ENCODE measurements at places on chromosomes 3 and 15.

- H3K27ac ChIP-seq = no peak overlapping the region
- no peaks in the 10 kb centered on the region for H3K36me3 ChIP-seq
- no peak for DNase-seq
- no peak overlapping the region for H3K4me3 ChIP-seq
- peaks cover 12% of the 10 kb centered on the region for H3K27me3 ChIP-seq
Measured at GRCh38 chr3:134228035-134228434, 22.6 kb downstream of the RYK start.

DNA sequence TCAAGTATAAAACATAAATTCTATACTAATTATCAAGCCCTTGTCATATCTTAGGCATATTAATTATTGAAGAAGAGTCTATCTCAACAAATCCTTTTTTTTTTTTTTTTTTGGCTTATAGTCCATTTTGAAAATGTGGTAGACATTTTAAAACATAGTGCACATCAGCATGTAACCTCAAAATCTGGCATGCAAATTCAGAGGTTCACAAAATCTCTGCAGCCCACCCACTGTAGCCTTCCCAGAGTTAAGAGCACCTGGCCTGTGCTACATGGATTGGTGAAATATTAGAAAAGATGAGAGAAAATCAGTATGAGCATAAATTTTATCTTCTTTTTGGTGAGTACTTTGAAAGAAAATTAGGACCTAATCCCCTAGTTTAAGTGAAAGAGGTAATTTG is 84.8 kb downstream of the MBNL1 start:
- no peaks in the 10 kb centered on the region for H3K27me3 ChIP-seq
- H3K4me1 ChIP-seq = peaks cover 43% of the 10 kb centered on the region
- DNase-seq = no peak
- H3K36me3 ChIP-seq = peaks cover 30% of the 10 kb centered on the region

DNA sequence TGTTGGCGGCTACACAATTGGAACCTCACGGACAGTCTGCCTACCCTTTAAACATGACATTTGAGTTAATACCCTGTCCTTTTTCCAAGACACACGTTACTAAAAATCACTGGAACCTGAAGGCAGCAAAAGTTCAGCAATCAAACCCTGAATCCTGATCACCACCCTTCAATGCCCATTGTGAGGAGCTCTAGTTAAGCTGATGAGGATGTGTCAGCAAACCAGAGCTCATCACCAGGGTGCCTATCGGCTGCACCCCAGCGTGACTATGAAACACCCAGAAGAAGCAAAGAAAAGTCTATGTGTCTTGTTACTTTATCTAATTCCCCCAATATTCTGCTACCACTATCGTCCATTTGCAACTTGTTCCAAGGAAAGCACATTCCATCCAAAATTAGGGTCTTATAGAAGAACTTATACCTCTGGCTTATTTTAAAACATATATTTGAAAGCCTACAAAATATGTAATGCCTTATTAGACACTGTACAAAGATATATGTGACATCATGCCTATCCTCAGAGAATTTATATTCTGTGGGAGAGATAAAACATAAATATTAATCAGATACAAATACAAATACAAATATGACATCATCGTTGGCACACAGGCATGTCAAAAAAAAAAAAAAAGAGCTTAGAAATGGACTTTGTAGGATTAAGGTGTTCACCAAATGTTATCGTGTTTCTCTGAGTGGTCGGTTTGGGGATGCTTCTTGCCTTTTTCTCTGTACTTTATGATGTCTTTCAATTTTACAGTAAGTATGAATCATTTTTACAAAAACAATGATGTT is 219.7 kb upstream of the SETMAR start:
- no peaks in the 10 kb centered on the region for H3K27me3 ChIP-seq
- H3K36me3 ChIP-seq = no peaks in the 10 kb centered on the region
- no peak overlapping the region for H3K27ac ChIP-seq
- H3K4me1 ChIP-seq = no peaks in the 10 kb centered on the region
- no peak overlapping the region for H3K4me3 ChIP-seq

- no peak overlapping the region for H3K27ac ChIP-seq
- H3K36me3 ChIP-seq = no peaks in the 10 kb centered on the region
- DNase-seq = no peak
- H3K4me3 ChIP-seq = no peak overlapping the region
- peaks cover 19% of the 10 kb centered on the region for H3K27me3 ChIP-seq
- H3K4me1 ChIP-seq = peaks cover 18% of the 10 kb centered on the region
Measured at GRCh38 chr3:127480196-127480954, 110.2 kb downstream of the TPRA1 start.

DNA sequence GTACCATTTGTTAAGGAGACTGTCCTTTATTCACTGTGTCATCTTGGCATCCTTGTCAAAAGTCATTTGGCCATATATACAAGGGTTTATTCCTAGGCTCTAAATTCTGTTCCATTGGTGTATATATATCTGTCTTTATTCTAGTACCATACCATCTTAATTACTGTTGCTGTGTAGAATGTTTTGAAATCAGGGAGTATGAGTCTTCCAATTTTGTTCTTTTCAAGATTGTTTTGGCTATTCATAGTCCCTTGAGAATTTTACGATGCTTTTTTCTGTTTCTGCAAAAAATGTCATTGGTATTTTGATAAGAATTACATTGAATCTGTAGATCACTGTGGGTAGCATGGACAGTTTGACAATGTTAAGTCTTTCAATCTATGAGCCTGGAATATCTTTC is 28.7 kb downstream of the PFN2 start:
- H3K4me3 ChIP-seq = no peak overlapping the region
- no peaks in the 10 kb centered on the region for H3K27me3 ChIP-seq
- H3K36me3 ChIP-seq = peaks cover 4% of the 10 kb centered on the region
- no peak for DNase-seq
- no peak overlapping the region for H3K27ac ChIP-seq
- H3K4me1 ChIP-seq = no peaks in the 10 kb centered on the region

DNA sequence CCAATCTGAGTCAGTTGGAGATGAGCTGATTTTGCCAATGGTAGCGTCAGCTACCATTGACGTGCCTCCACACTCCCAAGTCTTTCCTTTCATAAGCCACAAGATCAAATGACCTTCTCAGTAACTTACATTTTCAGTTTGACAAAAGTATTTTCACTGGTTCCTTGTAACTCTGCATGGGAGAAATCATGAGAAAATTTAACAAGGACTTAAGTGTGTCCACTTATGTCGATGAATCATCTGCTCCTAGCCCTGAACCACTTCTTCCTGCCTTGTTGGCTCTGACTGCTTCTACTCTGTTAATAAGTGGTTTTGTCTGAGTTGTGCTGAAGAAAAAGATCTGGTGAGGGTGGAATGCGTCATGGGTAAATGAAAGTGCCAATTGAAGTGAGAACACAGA is 101.2 kb downstream of the NFKBIZ start:
- peaks cover 27% of the 10 kb centered on the region for H3K4me1 ChIP-seq
- H3K27ac ChIP-seq = peak overlapping the region; percentile 1
- H3K4me3 ChIP-seq = no peak overlapping the region
- peaks cover 2% of the 10 kb centered on the region for H3K27me3 ChIP-seq
- peaks cover 9% of the 10 kb centered on the region for H3K36me3 ChIP-seq

DNA sequence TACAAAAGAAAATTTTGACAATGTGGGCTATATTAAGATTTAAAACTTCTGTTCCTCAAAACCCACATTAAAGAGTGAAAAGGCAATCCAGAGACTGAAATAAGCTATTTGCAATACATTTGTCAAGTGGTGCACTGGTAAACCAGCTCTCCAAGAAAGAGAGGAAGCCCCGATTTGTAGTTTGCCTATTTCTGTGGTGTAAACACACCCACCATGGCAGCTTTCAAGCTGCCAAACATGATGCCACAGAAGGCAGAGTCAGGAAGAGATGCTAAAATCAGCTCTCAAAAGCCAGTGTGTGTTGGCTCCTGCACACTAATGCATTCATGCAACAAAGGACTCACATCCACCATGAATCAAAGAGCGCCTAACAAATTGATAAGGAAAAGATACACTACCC is 17.5 kb downstream of the RFTN1 start:
- H3K27me3 ChIP-seq = no peaks in the 10 kb centered on the region
- peak overlapping the region; percentile 38 for H3K4me3 ChIP-seq
- H3K27ac ChIP-seq = peak overlapping the region; percentile 79
- H3K36me3 ChIP-seq = peaks cover 57% of the 10 kb centered on the region
- H3K4me1 ChIP-seq = peaks cover 71% of the 10 kb centered on the region

DNA sequence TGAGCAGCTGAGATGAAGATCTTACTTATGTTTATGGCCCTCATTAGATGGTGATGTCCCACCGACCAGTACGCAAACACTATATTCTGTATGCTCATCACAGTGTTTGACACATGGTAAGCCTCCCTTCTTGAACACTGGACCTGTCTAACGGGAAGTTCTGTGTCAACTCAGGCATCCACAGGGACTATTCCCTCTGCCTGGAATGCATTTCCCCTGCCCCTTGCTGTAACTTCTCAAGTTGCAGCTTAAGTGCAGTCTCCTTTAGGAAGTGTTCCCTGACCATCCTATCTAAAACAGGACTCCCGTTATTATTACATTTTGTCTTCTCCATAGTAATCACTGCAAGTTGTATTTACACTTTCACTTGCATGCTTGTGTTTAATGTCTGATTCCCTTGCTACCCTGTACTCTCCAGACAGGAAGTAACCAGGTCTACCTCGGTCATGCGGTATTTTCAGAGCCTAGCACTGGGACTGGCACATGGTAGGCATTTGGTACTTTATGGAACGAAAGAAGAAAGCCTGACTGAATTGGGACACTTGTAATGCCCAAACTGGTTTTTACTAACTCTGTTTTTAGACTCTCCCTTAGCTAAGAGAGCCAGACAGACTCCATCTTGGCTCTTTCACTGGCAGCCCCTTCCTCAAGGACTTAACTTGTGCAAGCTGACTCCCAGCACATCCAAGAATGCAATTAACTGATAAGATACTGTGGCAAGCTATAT is 8.7 kb downstream of the DET1 start:
- H3K27ac ChIP-seq = no peak overlapping the region
- H3K4me3 ChIP-seq = no peak overlapping the region
- peaks cover 1% of the 10 kb centered on the region for H3K27me3 ChIP-seq
- DNase-seq = no peak
- no peaks in the 10 kb centered on the region for H3K4me1 ChIP-seq
- H3K36me3 ChIP-seq = no peaks in the 10 kb centered on the region

GRCh38 chr3:171829841-171830517 is 13.2 kb upstream of the TMEM212 start:
- H3K27ac ChIP-seq = no peak overlapping the region
- no peak overlapping the region for H3K4me3 ChIP-seq
- H3K27me3 ChIP-seq = peaks cover 20% of the 10 kb centered on the region
- DNase-seq = no peak

- H3K36me3 ChIP-seq = no peaks in the 10 kb centered on the region
- no peak overlapping the region for H3K4me3 ChIP-seq
- H3K4me1 ChIP-seq = peaks cover 13% of the 10 kb centered on the region
- no peak overlapping the region for H3K27ac ChIP-seq
- H3K27me3 ChIP-seq = peaks cover 7% of the 10 kb centered on the region
Measured at GRCh38 chr15:66132251-66132816, 121.2 kb downstream of the MEGF11 start.

GRCh38 chr3:133572158-133573053 is 1.1 kb upstream of the CDV3 start:
- peak overlapping the region; percentile 98 for H3K27ac ChIP-seq
- peaks cover 26% of the 10 kb centered on the region for H3K36me3 ChIP-seq
- peaks cover 2% of the 10 kb centered on the region for H3K27me3 ChIP-seq
- peak overlapping the region; percentile 84 for H3K4me3 ChIP-seq
- H3K4me1 ChIP-seq = peaks cover 53% of the 10 kb centered on the region

DNA sequence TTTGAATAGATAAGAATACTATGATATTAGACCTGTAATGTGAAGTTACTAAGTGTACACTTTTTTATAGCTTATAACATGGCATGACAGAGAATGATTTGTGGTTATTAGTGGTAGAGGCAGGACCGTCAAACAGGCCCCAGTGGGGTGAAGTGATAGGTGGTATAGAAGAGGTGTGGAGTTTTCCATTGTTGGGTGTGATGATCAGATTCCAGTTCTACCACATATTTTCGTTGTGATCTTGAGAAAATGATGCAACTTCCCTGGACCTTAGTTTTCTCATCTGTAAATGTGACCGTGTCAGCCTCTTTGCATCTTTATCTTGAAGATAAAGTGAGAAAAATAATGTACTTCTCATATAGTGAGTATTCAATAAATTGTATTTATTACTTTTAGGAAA is 30.3 kb upstream of the UTS2B start:
- no peaks in the 10 kb centered on the region for H3K27me3 ChIP-seq
- DNase-seq = no peak
- H3K36me3 ChIP-seq = peaks cover 11% of the 10 kb centered on the region
- no peak overlapping the region for H3K4me3 ChIP-seq
- peaks cover 17% of the 10 kb centered on the region for H3K4me1 ChIP-seq
- no peak overlapping the region for H3K27ac ChIP-seq

DNA sequence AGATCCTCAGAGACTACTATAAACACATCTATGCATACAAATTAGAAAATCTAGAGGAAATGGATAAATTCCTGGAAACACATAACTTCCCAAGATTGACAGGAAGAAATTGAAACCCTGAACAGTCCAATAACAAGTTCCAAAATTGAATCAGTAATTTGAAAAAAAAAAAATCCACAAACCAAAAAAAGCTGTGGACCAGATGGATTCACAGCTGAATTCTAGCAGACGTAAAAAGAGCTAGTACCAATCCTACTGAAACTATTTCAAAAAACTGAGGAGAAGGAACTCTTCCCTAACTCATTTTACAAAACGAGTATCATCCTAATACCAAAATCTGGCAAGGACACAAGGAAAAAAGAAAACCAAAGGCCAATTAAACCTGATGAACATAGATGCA is 77.0 kb upstream of the FXR1 start:
- no peak overlapping the region for H3K27ac ChIP-seq
- H3K4me1 ChIP-seq = no peaks in the 10 kb centered on the region
- no peaks in the 10 kb centered on the region for H3K36me3 ChIP-seq

DNA sequence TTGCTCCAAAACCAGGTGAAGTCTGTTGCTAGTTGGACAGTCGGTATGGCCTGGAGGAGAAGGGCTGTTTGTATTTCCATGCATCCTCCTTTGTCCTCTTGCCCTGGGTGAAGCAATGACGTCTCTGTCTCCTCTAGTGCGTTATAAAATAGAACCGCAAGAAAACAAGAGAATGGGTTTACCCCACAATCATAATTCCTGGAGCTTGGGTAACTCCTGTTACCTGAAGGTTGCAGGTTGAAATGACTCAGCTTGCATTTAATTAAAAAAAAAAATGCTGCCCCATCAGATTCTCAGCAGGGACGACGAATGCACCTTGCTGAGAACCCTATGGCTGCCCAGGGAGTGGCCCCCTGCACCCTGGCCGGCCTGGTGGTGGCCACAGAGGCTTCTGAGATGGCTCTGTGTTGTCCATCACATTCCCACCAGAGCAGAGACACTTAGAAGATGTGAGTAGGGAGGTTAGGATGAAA is 228.2 kb upstream of the BHLHE40 start:
- H3K4me1 ChIP-seq = peaks cover 85% of the 10 kb centered on the region
- H3K27ac ChIP-seq = peak overlapping the region; percentile 94
- no peak for DNase-seq
- no peaks in the 10 kb centered on the region for H3K27me3 ChIP-seq

DNA sequence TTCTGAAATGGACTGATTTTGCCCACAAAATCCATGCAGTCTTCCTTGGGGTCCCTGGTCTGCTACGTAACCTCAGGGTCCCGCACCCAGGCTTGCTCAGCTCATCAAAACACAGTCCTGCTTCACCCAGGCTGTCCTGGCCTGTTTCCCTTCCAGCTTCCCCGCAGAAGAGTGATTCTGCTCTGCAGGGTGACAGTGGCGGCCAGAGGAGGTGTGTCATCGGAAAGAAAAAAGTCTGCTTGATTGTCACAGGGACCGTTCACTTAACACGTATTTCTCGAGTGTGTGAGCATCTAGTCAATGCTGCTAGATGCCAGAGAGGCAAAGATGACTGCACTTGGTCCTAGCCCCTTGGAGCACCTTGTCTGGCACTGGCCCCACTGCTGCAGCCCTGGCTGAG is 50.1 kb upstream of the ABHD2 start:
- H3K4me1 ChIP-seq = no peaks in the 10 kb centered on the region
- H3K27ac ChIP-seq = no peak overlapping the region
- H3K4me3 ChIP-seq = no peak overlapping the region
- peaks cover 39% of the 10 kb centered on the region for H3K27me3 ChIP-seq
- DNase-seq = no peak

All from activated T-helper 1 cell treated with anti-CD3 and anti-CD28 coated beads, Interleukin-12 subunit alpha, Interleukin-12 subunit beta, Interleukin-2, Interleukin-4 antibody, amounts not matched to agents 30 ng/mL and 10 ng/mL and 1 ng/mL, durations not matched to agents 14 hours and 24 hours and 36 hours (primary cell).